Neural crest cell (in vitro differentiated cells): ENCODE measurements at places on chromosomes 13 and 19.

DNA sequence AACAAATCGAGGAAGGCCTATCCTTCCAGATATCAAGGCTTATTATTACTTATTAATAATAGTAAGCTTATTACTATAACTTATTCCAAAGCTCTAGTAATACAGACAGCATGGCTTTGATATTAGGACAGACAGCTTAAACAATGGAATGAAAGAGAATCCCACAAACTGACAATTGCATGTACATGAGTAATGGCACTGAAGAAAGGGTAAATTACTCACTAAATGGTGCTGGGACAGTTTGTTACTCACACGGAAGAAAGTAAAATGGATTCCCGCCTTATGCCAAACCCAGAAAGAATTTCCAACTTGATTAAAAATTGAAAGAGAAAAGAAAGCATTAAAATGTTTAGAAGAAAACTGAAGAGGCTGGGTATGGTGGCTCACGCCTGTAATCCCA, 60.3 kb downstream of the MIPEP start:
- peaks cover 17% of the 10 kb centered on the region for H3K4me1 ChIP-seq
- H3K27me3 ChIP-seq: no peaks in the 10 kb centered on the region
- DNase-seq: no peak
- no peak overlapping the region for H3K27ac ChIP-seq

- peak overlapping the region; percentile 65 for H3K4me3 ChIP-seq
- H3K4me1 ChIP-seq: peaks cover 47% of the 10 kb centered on the region
- no peaks in the 10 kb centered on the region for H3K27me3 ChIP-seq
- peak overlapping the region; percentile 86 for H3K27ac ChIP-seq
- DNase-seq: peak; percentile 59
Measured at GRCh38 chr19:16441661-16442162, 30.1 kb downstream of the EPS15L1 start.

- peak overlapping the region; percentile 90 for H3K4me3 ChIP-seq
- peaks cover 6% of the 10 kb centered on the region for H3K27me3 ChIP-seq
- H3K27ac ChIP-seq: peak overlapping the region; percentile 84
Measured at GRCh38 chr19:18897094-18898029, 1.4 kb upstream of the CERS1 start.

DNA sequence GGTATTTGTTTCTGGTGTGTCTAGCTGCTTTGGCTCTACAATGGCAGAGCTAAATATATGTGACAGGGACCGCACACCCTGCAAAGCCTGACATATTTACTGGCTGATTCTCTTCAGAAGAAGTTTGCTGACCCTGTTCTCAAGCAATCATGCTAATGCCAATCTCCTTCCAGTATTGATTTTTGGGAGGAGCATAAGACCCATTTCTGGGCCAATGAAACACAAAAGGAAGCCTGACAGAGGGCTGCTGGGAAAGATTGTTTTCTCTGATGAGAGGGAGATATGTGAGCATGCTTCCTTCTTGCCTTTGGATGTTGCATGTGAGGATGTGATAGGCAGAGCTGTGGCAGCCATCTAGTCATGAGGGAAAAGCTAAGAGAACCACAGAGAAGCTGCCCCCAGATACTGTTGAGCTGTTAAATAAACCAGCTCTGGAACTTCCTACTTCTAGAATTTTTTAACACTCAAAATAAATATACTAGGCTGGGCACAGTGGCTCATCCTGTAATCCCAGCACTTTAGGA, 31.4 kb upstream of the TPTE2 start:
- H3K4me1 ChIP-seq: no peaks in the 10 kb centered on the region
- no peak for DNase-seq
- H3K4me3 ChIP-seq: no peak overlapping the region
- H3K36me3 ChIP-seq: no peaks in the 10 kb centered on the region

DNA sequence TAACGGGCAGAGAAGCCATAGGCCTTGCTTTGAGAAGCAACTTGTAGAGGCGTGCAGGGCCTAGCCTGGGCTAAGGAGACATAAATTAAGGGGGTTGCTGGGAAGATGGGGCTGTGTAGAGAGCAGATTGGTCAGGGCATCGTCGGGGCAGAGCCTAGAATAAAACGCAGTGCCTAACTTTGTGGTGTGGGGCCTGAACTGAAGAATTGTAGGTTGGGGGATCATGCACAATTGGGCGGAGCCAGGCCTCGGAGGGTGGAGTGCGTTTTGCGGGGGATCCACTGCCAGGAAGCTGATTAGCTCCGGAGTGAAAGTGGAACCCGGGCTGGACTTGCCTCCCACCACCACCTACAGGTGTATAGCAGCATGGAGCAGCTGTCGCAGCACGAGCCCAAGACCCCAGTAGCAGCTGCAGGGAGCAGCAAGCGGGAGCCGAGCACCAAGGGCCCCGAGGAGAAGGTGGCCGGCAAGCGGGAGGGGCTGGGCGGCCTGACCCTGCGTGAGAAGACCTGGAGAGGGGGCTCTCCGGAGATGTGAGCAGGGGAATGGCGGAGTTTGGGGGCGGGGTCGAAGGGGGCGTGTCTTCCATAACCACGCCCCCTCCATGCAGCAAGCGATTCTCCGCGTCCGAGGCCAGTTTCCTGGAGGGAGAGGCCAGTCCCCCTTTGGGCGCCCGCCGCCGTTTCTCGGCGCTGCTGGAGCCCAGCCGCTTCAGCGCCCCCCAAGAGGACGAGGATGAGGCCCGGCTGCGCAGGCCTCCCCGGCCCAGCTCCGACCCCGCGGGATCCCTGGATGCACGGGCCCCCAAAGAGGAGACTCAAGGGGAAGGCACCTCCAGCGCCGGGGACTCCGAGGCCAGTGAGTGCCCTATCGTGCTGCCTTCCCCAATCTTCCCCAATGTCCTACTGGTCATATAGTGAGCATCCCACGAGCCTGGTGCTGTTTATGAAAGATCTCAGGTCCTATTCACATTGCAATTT, 13.8 kb downstream of the DNASE2 start:
- H3K4me1 ChIP-seq: peaks cover 9% of the 10 kb centered on the region
- H3K36me3 ChIP-seq: peaks cover 10% of the 10 kb centered on the region
- peak overlapping the region; percentile 88 for H3K4me3 ChIP-seq
- peaks cover 2% of the 10 kb centered on the region for H3K27me3 ChIP-seq
- DNase-seq: peak; percentile 85

- peaks cover 13% of the 10 kb centered on the region for H3K27me3 ChIP-seq
- no peaks in the 10 kb centered on the region for H3K36me3 ChIP-seq
- peak; percentile 47 for DNase-seq
- peaks cover 30% of the 10 kb centered on the region for H3K4me1 ChIP-seq
- H3K27ac ChIP-seq: peak overlapping the region; percentile 83
Measured at GRCh38 chr19:8209462-8210378, 550 bp downstream of the CERS4 start.

DNA sequence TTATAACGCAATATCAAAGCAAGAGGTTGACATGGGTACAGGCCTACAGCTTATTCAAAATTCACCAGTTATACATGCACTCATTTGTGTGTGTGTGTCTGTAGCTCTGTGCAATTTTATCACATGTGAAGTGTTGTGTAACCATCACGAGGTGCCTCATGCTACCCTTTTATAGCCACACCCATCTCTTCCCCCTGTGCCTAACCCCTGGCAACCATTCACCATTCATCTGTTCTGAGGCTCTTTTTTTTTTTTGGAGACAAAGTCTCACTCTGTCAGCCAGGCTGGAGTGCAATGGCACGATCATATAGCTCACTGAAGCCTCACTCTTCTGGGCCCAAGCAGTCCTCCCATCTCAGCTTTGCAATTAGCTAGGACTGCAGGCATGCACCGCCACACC, 78.4 kb downstream of the DPF1 start:
- no peak overlapping the region for H3K4me3 ChIP-seq
- DNase-seq: no peak
- H3K27me3 ChIP-seq: no peaks in the 10 kb centered on the region
- H3K4me1 ChIP-seq: peaks cover 9% of the 10 kb centered on the region
- peaks cover 2% of the 10 kb centered on the region for H3K36me3 ChIP-seq
- no peak overlapping the region for H3K27ac ChIP-seq

DNA sequence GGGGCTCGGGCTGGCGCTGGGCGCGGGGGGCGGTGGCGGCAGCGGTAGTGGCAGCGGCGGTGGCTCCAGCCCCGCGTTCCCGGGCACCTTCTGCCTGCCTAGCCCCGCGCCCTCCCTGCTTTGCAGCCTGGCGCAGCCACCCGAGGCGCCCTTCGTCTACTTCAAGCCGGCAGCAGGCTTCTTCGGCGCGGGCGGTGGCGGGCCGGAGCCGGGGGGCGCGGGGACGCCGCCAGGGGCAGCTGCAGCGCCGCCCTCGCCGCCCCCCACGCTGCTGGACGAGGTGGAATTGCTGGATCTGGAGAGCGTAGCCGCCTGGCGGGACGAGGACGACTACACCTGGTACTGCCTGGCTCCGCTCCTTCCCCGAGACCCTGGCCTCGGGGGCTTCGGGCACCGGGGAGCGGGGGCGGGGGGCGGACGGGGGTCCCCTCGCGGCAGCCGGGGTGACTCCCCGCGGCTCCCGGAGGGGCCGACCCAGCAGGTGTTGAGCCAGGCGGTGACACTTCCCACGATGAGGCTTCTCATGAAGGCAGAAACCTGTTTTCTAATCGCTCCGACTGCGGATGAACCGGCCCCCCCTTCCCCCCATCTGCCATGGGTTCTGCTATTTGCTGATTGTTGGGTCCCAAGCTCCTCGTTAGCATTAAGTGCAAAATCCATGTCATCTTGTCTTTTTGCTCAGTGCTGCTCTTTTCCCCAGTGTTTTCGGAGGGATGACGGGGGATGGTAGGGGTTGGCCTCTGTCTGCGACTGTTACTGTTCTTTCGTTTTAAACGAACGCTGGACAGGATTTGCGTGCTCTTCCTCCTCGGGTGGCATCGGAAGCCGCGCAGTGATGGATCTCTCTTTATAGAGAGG, 943 bp downstream of the SLAIN1 start:
- H3K27ac ChIP-seq: peak overlapping the region; percentile 58
- no peaks in the 10 kb centered on the region for H3K36me3 ChIP-seq
- H3K27me3 ChIP-seq: peaks cover 22% of the 10 kb centered on the region
- peaks cover 48% of the 10 kb centered on the region for H3K4me1 ChIP-seq
- peak; percentile 32 for DNase-seq

- H3K36me3 ChIP-seq: peaks cover under 1% of the 10 kb centered on the region
- H3K4me1 ChIP-seq: peaks cover 3% of the 10 kb centered on the region
- DNase-seq: no peak
- peak overlapping the region; percentile 44 for H3K27ac ChIP-seq
Measured at GRCh38 chr19:11550265-11550664, 8.8 kb downstream of the ELOF1 start.

- H3K27ac ChIP-seq: no peak overlapping the region
- H3K4me3 ChIP-seq: no peak overlapping the region
- H3K36me3 ChIP-seq: peaks cover 2% of the 10 kb centered on the region
Measured at GRCh38 chr13:19624265-19624664, 9.2 kb upstream of the MPHOSPH8 start.

- H3K4me1 ChIP-seq: peaks cover 7% of the 10 kb centered on the region
- no peak overlapping the region for H3K27ac ChIP-seq
- H3K36me3 ChIP-seq: no peaks in the 10 kb centered on the region
Measured at GRCh38 chr19:29675120-29675649, 9.9 kb downstream of the PLEKHF1 start.

- H3K4me1 ChIP-seq: peaks cover 20% of the 10 kb centered on the region
- no peaks in the 10 kb centered on the region for H3K36me3 ChIP-seq
- no peaks in the 10 kb centered on the region for H3K27me3 ChIP-seq
- no peak overlapping the region for H3K4me3 ChIP-seq
- H3K27ac ChIP-seq: no peak overlapping the region
Measured at GRCh38 chr19:13884726-13885591, 8.0 kb downstream of the NANOS3 start.

DNA sequence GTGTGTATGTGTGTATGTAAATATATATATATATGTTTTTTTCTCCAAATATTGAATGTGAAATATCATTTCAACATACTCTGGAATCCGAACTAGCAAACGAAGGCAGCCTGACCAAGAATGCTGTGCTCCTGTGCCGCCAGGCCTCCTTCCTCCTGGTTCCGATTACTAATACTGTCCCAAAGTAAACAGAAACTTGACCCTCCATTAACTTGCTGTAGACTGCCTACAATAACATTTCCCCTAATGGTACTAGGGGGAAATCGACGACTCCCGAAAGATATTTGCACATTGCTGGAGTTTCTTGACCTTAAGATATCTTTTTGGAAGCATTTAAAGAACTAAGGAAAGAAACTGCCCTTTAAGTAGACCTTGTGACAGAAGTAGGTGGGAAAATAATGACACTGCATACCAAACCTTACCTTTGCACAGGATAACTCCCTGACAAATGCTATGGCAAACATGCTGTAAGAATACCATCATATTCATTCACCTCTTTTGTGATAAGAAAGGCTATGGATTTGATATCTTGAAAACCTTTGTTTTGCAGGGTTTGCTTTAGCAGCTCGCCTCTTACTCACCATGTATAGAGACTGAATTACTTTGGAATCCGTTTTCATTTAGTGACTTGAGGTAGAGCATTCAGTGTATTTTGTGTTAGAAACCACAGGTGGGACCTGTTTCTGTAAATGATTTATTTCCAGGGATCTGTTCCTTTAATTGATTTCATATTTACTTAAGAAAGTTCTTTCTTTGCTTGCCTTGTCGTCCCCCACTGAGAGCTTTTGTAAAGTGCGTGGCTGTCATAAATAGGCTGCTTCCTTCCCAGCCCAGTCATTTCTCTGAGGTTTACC, 80.1 kb downstream of the KLF5 start:
- H3K4me1 ChIP-seq: peaks cover 31% of the 10 kb centered on the region
- no peak for DNase-seq
- no peaks in the 10 kb centered on the region for H3K36me3 ChIP-seq
- no peak overlapping the region for H3K27ac ChIP-seq

DNA sequence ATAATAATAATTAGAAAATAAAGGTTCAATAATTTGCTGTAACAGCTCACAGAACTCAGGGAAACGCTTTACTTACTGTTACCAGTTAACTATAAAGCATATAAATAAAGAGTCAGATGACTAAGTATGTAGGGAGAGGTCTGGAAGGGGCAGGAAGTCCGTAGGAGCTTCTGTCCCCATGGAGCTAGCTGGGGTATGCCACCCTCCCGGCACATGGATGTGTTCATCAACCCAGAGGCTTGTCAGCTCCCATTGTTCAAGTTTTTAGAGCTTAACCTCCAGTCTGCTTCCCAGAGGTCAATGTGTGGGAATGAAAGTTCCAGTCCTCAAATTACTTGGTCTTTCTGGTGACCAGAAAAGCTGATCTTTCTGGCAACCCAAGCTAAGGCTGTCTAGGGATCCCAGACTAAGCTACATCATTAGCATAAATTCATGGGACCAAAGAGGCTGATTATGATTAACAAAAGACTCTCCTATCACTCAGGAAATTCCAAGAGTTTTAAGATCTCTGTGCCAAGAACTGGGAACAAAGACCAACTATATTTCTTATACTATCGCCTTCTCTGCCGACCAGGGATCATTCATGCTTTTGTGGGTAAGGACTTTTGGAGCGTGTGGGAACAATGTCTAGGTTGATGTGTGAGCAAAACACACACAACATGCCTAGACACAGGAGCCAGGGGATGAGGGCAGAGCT, 31.7 kb upstream of the ZNF507 start:
- no peak for DNase-seq
- H3K4me1 ChIP-seq: peaks cover 25% of the 10 kb centered on the region
- H3K4me3 ChIP-seq: no peak overlapping the region
- no peaks in the 10 kb centered on the region for H3K36me3 ChIP-seq
- no peaks in the 10 kb centered on the region for H3K27me3 ChIP-seq

DNA sequence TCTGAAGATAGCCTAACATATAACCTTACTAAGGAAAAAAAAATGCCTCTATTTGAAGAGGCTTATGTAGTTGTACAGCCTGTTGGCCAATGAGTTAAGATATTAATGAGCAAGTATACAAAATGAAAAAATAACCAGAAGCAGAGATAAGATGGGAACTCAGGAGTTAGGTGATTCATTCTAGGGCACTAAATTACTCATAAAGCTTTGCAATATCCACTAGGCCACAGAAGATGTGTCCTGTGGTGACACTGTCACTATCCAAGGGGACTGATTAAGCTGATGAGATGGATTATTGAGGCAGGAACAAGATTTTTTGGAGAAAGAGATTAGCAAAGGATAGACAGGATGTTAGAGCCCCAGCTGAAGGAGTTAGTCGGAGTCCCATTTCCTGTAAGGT, 99.6 kb downstream of the LIG4 start:
- no peak overlapping the region for H3K4me3 ChIP-seq
- no peak for DNase-seq
- H3K4me1 ChIP-seq: peaks cover 6% of the 10 kb centered on the region
- H3K36me3 ChIP-seq: no peaks in the 10 kb centered on the region
- H3K27me3 ChIP-seq: no peaks in the 10 kb centered on the region
